ENCODE measurements at places on chromosomes 6 and 20.

DNA sequence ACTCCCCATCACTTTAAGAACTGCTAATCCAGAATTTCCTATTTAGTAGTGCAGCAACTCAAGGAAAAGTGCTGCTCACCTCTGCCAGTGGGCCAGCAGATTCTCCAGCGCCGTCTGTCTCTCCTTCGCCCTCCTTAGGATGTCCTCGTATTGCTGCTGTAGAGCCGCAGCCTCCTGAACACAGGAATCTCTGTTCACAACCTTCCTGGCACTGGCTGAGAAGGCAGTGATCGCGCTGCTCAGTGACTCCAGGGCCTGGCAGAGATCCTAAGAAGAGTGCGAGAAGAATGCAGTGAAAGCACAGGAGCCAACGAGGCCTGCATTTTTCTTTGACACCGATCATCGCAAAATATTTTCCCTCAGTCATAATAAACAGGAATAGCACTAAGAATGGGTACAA, 209.0 kb downstream of the SYNE1 start:
- DNase-seq = no peak

GRCh38 chr6:151021896-151022295, 156.4 kb downstream of the MTHFD1L start:
- no peak for DNase-seq

DNA sequence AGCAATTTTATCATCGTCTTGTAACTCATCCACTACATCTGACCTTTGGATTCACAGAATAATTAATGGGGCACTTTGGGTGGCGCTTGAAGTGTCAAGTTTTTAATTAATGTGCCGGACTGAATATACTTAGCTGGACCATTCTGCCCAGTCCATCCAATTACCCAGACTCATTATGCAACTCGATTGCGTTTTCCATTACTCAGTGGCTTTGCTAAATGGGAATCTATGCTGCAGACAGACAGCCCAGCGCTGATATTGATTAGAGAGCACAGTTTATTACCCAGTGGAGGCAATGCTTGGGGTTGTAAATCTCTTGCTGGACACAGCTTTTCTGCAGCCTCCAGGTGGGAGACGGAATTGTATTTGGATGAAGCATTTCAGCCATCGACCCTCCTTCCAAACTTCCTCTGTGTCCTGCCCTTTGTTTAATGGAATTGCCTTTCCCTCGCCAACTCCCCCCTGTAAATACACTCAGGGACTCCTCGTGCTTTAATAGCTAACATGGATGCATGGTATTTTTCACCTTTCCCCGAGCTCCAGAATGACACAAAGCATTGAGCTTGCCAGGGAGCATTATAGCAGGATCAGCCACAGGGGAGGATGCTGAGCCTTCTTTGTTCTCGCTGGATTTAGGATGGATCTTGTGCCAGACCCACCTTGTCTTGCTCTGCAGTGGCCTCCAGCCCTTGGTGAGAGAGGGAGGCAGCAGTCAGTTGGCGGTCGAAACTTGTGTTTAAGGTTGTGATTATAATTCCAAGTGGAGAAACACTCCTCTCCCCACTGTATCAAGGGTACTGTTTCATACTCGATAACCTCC, 59.7 kb downstream of the EDN3 start:
- DNase-seq = no peak

DNA sequence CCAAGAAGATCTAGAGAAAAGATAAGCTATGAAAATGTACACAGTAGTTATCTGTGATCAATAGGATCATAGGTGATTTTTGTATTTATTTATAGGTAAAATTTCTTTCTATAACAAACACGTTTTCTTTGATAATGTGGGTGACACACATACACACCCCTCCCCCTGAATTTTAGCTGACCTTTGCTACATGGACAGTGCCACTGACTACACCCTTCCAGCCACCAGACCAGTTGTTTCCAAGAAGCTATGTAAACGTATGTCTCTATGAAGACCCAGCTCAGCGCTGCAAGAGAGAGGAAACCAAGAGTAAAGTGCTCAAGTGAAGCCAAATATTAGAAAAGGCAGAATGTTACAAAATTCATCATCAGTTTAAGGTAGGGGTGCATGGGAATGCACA, 16.3 kb downstream of the MOCS1 start:
- DNase-seq = no peak

- no peak for DNase-seq
These were observed 20.8 kb downstream of the GCM2 start for GRCh38 chr6:10861086-10861485.

- DNase-seq = no peak
These were observed 41.5 kb downstream of the GCM1 start for GRCh38 chr6:53107091-53107490.

- DNase-seq = no peak
These were observed 1081.7 kb downstream of the KIF16B start for GRCh38 chr20:15491575-15491974.

DNA sequence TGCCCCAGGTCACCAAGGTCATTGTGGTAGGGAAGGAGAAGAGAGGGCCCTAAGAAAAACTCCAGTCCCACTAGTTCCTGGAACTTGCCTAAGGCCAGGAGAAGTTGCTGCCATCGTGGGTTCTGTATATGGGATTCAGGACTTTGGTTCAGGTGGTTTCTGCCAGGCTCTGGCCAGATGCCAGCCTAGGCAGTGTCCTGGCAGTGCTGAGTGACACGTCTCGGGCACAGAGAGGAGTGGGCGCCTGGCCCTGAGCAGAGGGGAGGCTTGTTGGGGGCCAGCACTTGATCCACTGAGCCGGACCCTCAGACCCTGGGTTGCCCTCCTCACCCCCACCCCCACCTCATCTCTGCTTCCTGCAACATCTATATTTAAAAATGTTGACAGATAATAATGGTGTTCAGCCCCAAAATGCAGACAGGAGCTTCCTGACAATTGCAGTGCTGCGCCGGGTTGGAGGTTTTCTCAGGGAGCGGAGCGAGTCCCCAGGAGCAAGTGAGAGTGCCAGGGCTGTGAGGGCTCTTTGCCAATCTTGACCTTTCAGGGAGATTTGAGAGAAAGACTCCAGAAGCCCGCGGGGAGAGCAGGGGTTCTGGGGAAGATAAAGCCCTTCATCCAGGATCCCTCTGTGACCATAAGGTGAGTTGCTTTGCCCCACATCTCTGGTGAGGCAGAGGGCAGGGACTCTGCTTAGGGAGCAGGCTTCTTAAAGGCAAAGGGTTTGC, 71.9 kb downstream of the PHACTR3 start:
- no peak for DNase-seq

GRCh38 chr6:98931696-98932095, 16.1 kb downstream of the FBXL4 start:
- DNase-seq = no peak

DNA sequence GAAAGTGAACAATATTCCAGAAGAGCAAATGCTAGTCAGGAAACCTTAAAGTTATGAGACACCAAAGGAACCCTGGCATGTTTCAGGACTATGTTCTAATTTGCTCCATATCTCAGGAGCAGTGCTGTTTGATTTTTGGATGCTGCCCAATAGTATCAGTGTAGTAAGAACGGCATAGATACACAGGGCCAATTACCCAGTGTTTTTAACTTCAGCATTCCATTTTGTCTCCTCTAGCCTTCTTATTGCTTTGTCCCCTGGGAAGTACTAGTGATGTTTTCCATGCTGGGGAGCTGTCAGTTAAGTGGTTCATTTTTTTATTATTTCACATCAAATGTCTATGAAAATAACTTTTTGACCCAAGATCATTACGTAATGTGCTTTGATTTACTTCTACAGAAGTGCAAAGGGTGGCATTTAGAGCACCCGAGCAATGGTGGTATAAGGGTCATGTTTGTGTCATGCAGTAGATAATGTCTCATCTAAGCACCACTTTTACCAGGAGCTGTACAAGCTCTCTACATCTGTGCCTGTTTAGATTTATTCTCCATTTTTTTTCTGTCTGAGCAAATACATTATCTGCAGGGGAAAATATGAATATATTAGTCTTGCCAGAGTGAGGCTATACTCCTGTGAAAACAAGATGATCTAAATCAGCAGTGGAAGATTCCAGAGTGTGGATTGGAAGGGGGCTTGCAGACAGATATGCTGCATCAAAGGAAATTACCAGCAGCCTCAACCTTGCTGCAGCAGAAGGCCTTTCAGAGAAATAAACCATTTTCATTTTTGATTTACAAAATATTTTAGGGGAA, 198.8 kb upstream of the OPRM1 start:
- DNase-seq = no peak

DNA sequence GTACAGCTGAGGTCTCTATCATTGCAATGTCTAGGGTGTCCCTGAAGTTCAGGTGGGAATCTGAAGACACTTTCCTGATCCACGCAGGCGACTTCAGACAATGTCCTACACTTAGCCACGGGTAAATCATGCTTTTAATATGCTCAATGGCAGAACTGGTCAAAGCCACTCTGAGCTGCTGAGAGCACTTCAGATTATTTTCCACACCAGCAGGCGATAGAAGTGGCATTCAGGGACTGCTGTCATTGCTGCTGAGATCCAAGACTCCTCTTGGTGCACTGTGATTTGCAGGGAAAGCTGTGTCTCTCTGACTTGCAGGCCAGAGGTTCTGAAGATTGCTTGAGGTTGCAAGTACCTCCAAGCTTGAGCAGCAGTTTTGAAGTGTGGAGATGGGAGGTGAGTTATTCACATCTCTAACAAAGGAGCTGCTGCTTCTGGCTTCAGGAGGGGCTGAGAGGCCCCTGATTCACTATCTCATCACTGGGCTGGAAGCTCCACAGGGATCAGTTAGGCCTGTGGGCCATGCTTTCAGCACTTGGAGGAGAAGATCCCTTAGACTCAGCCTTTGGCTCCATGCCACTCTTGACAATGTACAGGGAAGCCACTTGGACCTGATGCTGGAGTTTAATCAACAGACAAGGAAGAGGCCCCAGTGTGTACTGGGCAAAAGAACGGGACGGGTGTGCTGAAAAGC, 2.9 kb upstream of the SSTR4 start:
- no peak for DNase-seq

DNA sequence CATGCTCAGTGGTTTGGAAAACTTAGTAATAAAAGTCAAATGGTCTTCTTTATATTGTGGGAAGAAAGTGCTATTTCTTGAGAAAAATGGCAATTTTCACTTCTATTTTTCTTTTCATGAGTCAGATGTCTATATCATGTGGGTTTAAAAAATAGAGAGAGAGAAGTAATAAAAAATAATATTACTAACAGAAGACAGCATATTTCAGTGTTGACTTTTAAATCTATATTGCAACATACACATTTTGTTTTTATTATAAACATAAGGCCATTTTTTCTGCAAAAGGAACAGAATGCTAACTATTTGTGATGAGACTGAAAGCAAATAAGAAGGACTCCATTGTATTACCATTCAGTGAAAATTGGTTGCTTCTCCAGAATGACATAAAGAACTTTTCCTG, 135.1 kb upstream of the CNR1 start:
- no peak for DNase-seq
